ENCODE measurements at places on chromosomes 6 and 20.

DNA sequence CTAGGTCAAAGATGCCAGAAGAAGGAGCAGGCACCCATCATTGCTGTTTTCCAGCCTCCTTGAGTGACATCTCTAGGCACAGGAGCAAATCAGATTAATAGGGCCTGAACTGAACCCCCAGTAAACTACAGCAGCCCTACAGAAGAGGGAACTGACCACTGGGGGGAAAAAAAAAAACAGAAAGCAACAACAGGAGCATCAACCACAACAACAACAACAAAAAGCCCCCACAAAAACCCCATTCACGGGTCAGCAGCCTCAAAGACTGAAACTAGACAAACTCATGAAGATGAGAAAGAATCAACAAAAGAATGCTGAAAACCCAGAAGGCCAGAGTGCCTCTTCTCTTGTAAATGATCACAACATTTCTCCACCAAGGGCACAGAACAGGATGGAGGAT, 537.4 kb upstream of the BTBD3 start:
- DNase-seq: no peak

DNA sequence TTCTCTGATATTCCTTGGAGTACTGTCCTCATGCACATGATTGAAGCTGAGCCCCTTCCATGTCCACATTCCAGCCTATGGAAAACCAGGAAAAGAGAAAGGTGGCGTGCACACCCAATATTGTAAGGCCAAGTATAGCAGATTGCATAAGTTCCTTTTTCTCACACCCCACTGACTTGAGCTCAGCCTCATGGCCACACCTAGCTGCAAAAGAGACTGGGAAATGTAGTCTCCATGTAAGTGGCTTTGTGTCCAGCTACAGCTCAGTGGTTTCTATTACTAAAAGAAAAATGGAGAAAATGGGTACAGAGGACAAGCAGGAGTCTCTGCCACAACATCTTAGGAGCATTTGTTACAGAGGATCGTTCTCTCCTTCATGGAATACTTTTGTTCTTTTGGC, 10.8 kb upstream of the UST start:
- DNase-seq: no peak

DNA sequence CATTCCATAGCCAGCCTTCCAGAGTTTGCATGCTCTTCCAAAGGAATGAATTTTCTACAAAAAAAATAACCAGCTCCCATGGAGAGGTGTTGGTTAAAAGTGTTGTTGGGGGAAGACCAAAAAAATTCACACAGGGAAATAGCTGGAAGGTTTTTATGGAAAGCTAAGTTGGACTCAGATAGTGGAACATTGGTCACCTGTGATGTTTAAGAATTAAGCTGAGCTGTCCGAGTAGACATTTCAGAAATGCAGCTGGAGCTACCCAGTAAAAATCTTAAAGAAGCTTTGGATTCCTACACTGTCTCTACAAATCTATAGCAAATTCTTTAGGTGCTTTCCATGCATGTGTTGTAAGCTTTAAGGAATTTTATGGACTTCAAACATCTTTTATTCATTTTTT, 155.5 kb downstream of the THBS2 start:
- no peak for DNase-seq

DNA sequence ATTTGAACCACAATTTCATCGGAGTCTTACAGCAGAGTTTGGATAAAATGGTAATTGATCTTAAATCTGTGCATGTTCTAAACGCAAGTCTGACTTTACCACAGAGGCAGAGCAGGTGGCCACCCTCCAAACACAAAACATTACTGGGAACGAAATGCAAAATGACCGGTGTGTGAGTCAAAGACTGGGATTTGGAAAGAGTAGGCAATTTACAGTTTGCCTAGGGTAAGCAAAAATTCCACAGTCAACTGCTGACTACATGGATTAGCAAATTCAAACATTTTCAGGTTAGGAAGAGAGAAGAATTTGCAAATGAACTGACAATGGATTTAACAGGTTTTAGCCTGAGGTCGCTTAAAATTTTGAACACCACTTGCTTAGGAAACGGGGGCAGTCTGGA, 444.4 kb downstream of the HDGFL1 start:
- no peak for DNase-seq

DNA sequence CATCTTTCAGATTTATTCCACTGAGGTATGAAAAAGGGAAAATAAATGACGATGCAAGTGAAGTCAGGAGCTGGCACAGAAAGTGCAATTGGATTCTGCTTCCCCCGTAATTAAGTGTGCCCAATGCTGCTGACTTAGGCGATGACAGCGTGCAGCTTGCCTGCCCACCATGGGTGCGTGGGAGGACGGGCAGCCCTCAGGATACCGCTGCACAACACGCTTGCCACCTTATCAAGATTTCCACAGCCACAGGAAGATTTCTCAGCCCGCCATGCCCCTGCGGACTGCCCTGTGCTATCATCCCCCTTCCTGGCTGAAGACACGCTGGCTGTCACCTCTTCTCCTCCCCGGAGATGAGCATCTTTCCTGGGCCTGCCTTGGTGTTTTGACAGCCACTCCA, 103.3 kb upstream of the BACH2 start:
- no peak for DNase-seq

DNA sequence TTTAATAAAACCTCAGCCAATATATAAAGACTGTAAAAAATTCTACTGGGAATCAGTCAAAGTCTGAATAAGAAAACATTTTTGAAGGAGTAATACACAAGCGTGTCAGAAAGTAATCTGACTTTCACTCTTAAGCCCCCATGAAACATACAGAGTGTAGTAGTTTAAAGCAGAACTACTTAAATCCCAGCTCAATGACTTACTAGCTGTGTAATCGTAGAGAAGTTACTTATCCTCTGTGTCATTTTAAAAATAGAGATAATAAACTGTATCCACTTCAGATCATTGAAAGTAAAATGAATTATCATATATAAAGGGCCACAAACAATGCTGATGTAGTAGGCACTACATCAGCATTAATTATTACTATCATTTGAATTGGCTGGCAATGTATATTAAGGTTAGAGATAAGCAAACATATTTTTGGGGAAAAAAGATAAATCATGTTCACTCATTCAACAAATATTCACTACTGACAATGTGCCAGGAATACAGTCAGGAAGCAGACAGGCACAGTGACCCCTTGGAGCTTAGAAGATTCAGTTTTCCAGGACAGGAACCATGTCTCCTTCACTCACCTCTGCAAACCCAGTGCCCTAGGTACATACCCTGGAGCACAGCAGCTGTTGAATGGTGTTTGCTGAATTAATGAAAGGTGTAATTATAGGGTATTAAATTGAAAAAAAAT, 14.4 kb downstream of the REPS1 start:
- DNase-seq: no peak

GRCh38 chr6:136991646-136992045, 53.1 kb downstream of the IL20RA start:
- no peak for DNase-seq

GRCh38 chr6:3162565-3163247, 5.4 kb upstream of the TUBB2A start:
- peak; percentile 43 for DNase-seq

- no peak for DNase-seq
These were observed 28.9 kb downstream of the BMP7 start for GRCh38 chr20:57237585-57237953.

DNA sequence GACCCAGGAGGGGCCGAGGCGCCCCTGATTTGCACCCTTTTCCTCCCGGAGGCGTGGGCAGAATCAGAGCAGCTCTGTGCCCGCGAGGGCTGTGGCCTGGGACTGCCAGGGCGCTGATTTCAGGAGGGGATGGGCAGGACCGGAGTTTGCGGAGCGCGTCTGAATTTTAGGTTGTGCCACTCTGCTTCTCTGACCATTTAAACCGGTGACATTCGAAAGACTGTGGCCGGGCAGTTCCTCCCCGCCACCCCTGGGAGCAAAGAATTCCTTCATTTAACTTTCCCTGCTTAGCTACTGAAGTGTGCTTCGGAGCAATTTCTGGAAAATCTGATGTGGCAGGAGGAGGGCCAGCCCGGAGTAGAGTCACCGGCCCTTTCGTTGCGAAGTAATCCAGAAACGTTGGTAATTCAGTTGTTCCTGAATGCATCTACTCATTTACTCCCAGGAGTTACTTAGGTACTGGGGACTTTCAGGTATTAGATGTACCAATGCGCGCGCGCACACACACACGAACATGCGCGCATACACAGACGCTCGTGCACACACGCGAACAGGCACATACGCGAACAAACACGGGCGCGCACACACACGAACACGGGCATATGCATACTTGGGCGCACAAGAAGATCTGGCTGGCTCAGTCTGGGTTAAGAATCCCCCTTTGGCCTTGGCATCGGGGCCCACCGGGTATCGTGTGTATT, 568 bp downstream of the CCDC170 start:
- no peak for DNase-seq

DNA sequence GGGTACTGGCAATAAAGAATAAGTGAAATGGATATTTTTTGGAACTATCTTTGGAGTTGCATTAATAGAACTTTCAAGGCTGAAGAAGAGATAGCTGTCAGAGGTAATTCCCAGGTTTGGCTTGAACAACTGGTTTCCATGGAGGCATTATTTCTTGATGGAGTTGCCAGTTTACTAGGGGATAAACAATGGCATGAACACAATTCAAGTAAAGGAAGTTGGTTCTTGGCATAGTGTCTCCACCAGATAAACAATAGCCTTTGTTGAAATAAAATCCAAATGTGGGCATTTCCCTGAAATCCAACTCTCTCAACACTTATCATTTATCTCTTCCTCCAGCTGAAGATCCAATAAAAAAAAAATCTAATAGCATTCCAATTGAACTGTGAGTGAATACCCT, 454.9 kb downstream of the C6orf118 start:
- no peak for DNase-seq

- DNase-seq: no peak
These were observed 2.3 kb upstream of the FAM110A start for GRCh38 chr20:831251-831650.

DNA sequence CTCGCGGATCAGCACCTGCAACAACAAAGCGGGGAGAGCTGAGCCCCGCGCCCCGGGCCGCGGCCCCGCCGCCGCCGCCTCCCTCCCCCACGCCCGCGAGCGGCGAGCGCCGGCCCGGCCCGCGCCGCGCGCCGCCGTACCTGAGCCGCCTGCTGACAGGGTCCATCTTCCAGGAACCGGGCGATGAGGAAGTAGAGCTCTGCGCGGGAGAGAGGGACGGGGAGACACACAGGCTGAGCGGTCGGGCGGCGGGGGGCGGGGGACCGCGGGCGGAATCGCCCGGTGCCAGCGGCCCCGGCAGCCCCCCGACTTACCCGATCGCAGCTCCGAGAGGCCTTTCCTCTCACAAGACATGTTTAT, 359 bp downstream of the PHIP start:
- peak; percentile 65 for DNase-seq

GRCh38 chr6:138719011-138719635, 54.4 kb upstream of the CCDC28A start:
- no peak for DNase-seq

- DNase-seq: no peak
These were observed 66.6 kb downstream of the ALDH8A1 start for GRCh38 chr6:134883314-134883713.

- DNase-seq: peak; percentile 44
These were observed 8.4 kb upstream of the NUP153 start for GRCh38 chr6:17714879-17715851.

DNA sequence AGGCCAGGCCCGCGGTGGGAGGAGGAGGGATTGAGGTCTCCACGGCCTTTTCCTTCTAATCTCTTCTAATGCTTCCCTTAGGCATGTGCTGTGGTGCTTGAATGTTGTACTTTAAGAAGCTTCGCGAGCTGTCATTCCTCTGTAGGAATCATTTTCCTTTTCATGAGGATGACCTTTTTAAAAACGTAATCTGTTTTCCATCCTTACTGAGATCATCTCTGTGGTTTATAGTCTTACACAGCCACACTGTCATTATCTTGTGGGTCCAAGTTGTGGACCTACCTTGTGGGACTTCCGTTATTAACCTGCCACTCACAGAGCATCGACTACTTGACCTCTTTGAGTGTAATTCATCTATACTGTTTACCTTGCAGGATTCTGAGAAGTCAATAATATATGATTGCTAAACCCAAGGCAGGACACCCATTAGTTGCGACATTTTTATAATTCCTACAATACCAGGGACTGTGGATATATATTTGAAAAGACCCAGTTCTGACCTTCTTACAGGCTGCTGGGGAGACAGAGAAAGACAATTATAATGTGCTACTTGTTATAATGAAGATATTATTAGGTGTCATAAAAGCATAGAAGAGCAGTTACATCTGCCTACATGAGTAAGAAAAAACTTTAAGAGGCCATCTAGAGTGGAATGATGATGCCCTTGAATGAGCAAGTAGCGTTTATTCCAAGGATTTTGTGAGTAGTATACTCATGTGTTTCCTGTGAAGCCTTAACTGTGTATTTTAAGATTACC, 842 bp downstream of the SLC25A27 start:
- DNase-seq: no peak

DNA sequence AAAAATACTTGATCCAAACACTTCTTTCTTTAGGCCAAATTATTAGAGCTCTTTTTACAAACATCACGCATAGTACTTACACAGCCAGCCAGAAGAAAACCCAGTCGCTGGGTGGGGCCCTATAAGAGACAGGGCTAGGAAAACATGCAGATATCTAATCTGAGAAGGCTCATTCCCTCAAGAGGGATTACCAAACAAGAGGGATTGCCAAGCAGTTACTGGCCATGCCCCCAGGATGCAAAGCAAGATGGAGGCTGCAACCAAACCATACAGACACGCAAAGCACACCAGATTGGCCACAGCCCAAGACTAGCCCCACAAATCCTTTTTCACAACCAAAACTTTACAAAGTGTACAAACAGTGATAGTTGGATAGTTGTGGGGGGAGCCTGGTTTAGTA, 1235.4 kb upstream of the GJE1 start:
- DNase-seq: no peak

DNA sequence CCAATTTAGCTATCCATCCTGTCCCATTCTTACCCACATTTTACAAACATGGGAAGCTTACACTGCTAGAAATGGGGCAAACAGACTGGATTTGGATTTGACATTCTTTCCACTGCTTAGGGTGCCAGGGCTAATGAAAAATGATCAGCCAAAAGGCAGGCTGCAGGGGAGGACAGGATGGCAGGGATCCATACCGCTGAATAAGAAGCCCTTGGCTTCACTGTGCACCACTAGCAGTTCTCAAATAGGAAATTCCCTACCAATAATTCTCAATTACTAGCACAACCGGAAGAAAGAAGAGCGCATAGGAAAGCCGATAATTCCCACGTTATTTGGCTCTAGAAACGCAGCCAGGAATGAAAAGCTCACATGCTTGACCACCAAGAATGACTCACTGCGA, 73.1 kb downstream of the NDUFAF5 start:
- DNase-seq: no peak

DNA sequence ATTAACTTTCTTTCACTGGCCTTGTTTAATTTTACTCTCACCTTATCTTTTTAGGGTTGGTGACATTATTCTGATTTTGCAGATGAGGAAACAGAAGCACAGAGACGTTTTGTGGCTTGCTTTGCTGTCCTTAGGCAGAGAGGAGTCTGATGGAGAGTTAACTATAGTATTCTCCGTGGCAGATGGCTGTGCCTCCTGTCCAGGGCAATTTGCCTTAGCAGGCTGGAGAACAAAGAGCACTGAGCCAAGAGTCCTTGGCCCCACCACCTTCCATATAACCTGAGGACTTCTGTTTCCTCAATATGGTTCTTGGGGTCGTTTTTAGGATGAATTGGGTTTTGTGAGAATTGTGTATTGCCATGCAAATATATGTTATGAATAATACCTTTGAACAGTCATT, 71.4 kb upstream of the BACH2 start:
- no peak for DNase-seq

All from CD4-positive, alpha-beta T cell treated with Interferon alpha-2 for 1 hour (primary cell).